ENCODE measurements at places on chromosomes 5 and 9.
A peak's percentile ranks its signal among the peaks of the same experiment; 100 is the strongest.

DNA sequence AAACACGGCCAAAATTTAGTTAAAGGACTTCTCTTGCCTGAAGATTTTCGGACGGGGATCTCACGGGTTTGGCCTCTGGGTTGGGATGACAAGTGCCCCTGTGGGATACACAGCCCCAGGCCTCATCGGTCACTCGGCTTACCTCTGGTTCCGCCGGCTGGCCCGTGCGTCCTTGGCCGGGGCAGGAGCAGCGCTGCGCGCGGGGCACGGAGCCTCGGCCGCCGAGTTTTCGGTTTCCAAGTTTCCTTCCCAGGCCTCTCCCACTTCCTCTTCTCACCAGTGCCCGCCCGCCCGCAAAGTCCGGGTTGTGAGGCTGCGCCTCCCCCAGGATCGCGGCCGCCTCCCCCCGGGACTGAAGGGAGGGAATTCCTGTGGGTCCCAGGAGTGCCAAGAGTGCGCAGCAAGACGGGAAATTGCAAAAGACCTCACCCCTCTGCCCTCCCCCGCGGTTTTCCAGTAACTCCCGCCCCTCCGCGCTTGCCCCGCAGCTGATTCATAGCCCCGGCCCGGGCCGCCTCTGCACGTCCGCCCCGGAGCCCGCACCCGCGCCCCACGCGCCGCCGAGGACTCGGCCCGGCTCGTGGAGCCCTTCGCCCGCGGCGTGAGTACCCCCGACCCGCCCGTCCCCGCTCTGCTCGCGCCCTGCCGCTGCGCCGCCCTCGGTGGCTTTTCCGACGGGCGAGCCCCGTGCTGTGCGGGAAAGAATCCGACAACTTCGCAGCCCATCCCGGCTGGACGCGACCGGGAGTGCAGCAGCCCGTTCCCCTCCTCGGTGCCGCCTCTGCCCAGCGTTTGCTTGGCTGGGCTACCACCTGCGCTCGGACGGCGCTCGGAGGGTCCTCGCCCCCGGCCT, at the start of gene OSMR:
OSMR (plus strand) TSS at position 487 of the 853 bp plus-strand sequence. CDS start 23,033 bp downstream, outside the sequence.
- DNase-seq: no peak

DNA sequence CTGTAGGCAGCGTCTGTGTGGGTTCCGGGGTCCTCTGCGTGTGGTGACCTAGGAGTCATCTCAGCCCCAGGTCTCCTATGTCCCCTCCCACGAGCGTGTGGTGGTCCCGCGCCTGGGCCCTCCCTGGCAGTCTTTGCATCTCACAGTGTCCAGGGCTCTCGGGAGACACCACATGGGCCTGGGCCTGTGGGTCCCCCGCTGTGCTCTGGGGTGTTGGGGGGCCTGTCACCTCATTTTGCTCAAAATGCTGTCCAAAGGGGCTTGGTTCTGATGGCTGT, 27.1 kb downstream of the CEP72 start:
- DNase-seq: no peak

- no peak for DNase-seq
These were observed 304.6 kb upstream of the CDH12 start for GRCh38 chr5:23157716-23158115.

- no peak for DNase-seq
These were observed 44.4 kb upstream of the RASGRF2 start for GRCh38 chr5:80915716-80916115.

DNA sequence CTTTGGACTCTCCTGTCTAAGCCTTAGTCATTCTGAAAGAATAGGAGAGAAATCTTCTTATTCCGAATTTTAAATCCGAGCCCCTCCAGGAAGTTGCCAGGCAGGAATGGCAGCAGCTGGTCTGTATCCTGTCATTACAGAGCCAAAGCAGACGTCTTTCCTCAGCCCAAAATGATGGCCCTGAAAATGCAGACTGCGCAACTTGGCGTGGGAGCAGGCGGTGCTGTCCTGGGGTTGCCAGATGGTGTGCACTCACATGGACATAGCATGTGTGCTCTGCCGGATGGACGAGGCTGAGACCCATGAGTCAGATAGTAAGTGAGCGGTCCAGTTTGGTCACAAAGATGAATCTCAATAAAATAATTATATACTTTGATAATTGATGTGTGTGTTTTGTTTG, 410.4 kb downstream of the KCTD16 start:
- no peak for DNase-seq

GRCh38 chr9:81132318-81132717, 557.0 kb downstream of the TLE1 start:
- DNase-seq: no peak

- no peak for DNase-seq
These were observed 203.0 kb downstream of the ATPSCKMT start for GRCh38 chr5:10046676-10047075.

- no peak for DNase-seq
These were observed 805.6 kb downstream of the BRINP1 start for GRCh38 chr9:118563677-118564076.

DNA sequence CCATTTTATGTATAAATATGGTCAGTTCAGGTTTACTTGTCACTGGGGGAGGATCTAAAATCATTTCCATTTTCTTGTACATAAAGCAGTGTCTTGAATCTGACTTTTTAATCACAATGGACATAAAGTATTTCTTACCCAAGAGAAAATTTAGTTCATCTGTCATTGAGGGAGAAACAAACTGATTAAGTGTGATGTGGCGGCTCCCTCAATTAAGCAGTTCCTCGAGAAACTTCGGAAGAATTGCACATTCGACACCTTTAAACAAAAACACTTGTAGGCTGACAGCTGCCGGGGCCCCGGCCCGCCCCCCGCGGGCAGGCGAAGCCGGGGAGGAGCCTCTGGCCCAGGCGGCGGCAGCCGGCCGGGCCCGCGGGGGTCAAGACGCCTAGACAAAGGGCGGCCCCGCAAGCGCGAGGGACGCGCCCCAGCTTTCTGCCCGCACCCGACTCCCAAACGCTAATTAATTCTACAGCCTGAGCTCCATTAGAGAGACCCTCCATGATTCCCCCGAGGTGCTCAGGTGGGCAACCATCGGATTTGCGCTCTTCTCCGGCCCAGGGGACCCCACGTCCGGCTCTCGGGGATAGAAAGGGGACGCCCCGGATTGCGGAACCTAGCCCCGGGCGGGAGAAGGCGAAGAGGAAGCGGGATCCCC, 750 bp downstream of the TRIM36 start:
- no peak for DNase-seq

DNA sequence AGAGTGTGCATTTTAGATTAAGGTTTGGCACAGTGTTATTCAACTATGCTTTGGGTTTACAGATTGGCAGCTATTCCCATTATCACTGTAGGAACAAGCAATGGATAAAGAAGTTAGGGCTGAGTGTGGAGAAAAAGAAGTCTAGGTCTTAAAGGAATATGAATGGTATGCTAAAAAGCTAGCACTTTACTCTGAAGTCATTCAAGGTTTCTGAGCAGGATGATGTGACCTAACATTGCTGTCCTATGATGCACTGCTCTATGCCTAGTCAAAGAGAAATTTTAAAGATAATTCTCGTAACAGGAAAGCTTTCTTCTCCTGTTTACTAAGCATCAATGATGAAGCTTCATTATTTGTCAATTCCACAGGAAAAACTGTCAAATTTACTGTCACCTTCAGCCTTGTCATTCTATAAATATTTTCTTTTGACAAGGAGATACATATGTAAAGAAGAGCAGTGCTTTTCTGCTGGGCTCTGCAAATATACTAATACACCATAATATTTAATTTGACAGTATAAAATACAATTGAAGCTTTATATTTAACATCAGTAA, 476.1 kb upstream of the PTPRD start:
- no peak for DNase-seq

- DNase-seq: no peak
These were observed 1.5 kb upstream of the TMED7 start for GRCh38 chr5:115627295-115627865.

- no peak for DNase-seq
These were observed 400.7 kb downstream of the ZSWIM6 start for GRCh38 chr5:61732796-61733195.

DNA sequence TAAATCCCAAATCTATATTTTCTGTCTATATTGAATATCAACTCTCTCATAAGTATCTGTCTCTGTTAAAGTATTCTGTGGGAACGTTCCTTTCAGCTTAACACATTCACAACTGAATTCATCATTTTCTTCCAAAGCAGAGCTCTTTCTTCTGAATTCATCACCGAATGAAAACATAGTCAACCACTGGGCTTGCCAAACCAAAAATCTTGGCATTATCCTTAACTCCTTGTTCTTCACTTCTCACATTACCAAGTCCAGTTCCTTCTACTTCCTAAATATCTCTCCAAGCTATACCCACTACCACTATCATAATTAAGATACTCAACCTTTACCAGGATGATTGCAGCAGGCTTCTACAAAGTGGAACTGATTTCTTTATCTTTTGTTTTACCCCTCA, 559.8 kb downstream of the MAT2B start:
- no peak for DNase-seq

DNA sequence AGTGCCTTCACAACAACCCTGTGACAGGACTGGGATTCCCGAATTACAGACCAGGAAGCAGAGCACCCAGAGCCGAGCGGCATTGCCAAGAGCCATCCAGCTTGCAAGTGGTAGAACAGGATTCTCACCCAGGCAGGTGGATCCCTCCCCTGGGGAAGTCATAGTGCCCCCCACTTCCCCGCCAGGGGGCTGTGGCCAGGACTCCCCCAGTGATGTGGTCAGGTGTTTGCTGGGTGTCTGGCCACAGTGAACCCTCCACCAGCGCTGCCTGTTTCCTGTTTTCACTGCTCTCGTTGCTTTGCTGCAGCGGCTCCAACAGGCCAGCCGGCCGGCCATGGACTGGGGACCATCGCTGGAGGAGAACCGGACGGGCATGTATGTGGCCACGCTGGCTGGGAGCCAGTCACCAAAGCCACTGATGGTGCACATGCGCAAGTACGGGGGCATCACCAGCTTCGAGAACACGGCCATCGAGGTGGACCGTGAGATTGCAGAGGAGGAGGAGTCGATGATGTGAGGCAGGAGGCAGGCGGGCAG, 19.3 kb downstream of the SLC6A7 start:
- no peak for DNase-seq

DNA sequence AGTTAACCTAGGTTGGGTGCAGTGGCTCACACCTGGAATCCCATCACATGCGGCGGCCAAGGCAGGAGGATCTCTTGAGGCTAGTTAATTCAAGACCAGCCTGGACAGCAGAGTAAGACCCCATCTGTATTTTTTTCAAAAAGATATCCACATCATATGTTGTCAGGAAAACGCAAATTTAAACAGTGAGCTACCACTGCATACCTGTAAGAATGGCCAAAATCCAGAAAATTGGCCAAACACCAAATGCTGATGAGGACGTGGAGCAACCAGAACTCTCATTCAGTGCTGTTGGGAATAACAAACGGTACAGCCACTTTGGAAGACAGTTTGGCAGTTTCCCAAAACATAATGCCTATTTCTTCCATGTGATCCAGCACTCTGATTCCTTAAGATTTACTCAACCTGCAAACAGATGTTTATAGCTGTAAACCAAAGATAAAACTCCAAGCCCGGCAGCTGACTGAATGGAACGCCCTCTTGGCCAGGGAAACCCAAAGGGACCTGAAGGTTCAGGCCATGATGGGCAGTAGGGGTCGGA, 12.4 kb downstream of the CEL start:
- DNase-seq: no peak

DNA sequence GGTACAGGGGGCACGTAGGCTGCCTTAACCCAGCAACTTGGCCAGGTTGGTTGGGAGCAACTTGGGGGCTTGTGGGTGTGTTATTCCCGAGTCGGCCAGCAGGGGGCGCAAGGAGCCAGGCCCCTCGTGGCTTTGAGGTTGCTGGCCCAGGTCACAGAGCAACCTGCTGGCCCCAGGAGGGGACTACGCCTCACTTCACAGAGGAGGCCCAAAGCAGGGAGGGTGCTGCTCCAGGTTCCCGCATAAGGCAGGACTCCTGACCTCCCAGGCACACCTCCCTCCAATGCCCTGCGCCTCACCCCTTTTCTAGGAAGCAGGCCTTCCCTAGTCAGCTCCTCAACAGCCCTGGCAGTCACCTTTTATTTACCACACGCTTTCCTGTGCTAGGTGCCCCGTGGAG, 18.1 kb downstream of the KYAT1 start:
- peak; percentile 88 for DNase-seq

GRCh38 chr5:7385681-7386080, 10.3 kb upstream of the ADCY2 start:
- no peak for DNase-seq

- no peak for DNase-seq
These were observed 62.8 kb upstream of the SUB1 start for GRCh38 chr5:32522429-32523143.

DNA sequence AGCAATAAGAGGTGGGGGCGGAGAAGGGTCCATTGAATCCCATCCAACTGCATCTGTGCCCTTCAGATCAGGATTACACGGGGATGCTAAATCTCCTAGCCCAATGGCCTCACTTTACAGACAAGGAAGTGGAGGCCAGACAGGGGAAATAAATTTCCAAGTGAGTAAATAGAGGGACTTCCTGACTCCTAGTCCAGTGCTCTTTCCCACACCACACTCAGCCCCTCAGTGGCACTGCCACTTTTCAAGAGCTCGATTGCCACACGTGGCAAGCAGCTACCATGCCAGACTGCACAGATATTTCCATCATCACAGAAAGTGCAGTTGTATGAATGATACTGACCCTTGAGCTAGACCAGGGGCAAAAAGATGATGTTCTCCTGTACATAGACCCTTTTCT, 8.2 kb upstream of the TNIP1 start:
- DNase-seq: no peak

- DNase-seq: no peak
These were observed 17.9 kb downstream of the TMEM245 start for GRCh38 chr9:109101810-109102209.

DNA sequence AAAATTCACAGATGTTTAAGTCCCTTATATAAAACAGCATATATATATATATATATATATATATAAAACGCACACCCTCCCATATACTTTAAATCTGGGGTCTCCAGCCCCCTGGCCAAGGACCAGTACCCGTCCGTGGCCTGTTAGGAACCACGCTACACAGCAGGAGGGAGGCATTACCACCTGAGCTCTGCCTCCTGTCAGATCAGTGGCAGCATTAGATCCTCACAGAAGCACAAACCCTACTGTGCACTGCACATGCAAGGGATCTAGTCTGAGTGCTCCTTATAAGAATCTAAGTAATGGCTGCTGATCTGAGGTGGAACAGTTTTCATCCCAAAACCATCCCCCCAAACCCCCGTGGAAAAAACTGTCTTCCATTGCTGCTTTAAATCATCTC, 9.0 kb downstream of the PSIP1 start:
- DNase-seq: no peak

GRCh38 chr5:18141222-18141621, 507.0 kb downstream of the TAF11L14 start:
- DNase-seq: no peak

GRCh38 chr5:133120156-133120750, 68.4 kb downstream of the HSPA4 start:
- DNase-seq: no peak

GRCh38 chr5:32020271-32020670, 153.8 kb downstream of the GOLPH3 start:
- no peak for DNase-seq

DNA sequence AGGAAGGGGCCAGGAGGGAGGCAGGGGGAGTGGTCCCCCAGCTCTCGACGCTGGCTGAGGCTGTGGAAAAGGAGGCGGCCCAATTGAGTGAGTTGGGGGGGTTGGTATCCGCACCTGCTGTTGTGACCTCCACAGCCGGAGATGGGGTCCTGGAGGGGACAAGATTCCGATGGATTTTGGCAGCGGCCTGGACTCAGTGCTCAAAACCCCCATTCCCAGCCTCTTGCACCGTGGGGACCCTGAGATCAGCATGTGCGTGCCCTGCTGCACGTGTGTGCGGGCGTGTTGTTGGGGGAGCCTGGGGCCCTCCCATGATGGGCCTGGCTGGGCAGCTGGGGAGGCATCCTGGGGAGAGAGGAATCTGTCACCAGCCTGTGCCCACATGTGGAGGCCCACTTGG, 15.0 kb downstream of the CNTFR start:
- DNase-seq: no peak
